A549 (cell line): ENCODE measurements at places on chromosomes 11 and 22. TPM values are rescaled to one million over a fixed set of nuclear protein-coding genes. Genes with fewer than 3 reads are reported as not detected.

DNA sequence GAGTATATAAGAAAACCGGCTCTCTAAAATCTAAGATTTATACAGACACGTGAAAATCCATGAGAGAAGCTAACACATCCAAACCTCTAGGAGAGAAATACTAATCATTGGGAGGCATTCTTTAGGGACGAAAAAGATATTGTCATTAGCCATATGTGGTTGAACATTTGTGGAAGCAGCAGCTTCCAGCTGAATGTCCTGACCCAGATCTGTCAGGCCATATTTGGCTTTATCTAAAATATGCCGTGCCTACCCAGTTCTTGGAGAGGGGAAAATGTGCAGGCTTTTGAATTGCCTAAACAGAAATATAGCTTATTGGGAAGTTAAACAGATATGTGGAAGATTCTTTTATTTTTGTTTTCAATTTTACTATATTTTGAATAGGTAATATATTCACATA lies 6.4 kb downstream of the CCDC89 start:
- no peak for DNase-seq

- DNase-seq: no peak
Observed at GRCh38 chr11:13958641-13959400, 3.7 kb upstream of the SPON1 start.

DNA sequence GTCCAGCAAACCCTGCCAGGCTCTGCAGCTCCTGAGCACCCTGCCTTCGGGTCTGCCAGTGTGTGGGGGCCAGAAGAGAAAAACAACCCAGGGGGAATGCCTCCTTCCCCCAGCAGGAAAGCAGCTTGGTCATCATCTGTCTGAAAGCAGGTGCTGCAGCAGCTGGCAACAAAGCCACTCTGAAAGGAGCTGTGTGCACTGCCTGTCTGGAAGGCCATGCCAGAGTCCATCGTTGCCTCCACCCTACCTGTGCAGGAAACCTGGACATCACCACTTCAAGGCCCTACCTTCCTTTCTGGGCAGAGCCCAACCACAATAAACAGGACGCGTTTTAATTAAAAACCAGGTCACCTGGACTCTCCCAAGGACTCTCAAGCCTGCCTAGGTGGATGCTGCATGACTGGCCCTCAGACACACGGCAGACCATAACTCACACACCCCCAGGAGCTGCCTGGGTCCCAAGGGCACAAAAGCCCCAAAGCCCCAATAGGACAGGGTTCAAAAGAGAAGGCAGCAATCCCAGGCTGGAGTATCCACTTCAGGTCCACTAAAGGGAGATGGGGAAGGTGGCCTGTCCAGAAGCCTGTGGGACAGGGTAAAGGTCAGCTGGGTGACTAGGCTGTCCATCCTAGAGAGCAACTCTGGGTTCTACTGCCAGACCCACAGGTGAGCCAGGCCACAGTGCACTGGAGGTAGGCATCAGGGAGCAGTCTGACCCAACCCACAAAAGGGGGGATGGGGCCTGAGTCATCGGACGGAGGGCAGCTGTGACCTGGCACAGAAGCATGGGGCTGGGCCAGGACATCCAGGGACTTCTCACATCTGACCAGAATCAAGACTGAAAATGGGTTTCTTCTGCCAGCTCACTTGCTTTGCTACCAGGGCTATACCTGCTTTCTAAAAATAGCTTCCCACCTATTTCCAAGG lies 6.1 kb downstream of the GNB1L start:
- DNase-seq: peak; percentile 20

DNA sequence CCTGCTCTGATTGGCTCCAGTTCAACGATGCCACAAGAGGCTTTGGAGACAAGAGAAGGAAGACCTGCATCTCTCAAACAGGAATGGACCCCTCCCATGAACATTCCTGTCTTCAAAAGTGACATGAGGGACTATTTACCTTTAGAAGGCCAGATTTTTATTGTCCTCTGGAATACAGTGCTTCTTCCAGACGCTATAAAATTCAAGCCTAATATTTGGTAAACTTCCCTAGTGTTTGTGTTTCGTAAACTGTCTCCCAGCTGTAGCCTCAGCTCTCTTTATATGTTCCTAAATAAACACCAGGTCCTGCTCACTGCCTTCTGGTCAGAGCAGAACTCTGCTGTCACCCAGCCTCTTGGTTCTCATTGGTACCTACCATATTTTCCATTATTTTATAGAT lies 157.8 kb downstream of the CCDC34 start:
- no peak for DNase-seq

GRCh38 chr22:49299821-49300231 lies 527.8 kb downstream of the BRD1 start:
- DNase-seq: no peak

DNA sequence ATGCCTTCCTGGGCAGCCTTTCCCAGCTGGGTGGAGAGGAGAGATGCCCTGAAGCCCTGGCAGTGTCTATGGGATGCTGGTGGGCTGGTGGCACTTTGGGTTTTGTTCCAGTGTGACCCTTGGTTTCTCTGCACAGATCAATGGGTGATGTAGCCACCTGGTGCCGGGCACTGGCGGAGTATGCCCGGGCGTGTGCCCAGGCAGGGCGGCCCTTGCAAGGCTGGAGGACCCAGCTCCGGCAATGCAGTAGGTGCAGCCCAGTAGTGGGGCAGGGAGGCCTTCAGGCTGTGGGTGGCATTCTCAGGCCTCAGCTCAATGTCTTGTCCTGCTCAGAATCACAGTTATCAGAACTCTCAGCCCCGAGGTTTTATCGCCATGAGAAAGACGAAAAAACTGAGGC lies 11.9 kb downstream of the OTOG start:
- DNase-seq: no peak

DNA sequence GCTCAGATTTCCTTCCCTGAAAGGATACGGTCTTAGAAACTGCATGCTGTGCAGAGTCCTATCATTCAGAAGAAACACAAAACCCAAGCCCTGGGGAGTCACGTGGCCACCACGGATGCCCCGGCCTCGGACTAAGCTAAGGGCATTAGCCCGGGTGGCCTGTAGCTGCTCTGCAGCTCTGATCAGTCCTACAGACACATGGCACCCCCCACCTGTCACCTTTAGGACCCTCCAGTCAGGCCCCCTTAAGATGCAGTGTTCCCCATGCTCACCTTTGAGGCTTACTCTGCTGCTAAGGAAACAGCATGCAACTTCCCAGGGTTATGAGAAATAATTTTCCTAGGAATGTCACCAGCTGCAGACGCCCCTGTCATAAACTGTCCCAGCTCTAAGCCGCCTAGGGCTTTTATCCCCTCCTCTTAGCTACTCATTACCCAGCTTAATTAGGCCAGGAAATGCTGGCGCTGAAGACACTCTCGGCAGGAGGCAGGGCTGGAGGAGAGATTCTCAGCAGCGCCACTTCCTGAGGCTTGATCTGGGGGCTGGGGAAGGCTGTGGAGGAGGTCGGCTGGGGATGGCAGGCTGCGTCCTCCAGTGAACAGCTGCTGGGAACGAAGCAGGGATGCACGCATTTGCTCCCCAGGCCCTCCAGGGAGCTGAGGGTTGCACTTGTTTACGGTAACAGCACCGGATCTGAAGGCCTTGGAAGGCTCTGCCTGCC lies 47.2 kb upstream of the ADA2 start:
- DNase-seq: no peak

DNA sequence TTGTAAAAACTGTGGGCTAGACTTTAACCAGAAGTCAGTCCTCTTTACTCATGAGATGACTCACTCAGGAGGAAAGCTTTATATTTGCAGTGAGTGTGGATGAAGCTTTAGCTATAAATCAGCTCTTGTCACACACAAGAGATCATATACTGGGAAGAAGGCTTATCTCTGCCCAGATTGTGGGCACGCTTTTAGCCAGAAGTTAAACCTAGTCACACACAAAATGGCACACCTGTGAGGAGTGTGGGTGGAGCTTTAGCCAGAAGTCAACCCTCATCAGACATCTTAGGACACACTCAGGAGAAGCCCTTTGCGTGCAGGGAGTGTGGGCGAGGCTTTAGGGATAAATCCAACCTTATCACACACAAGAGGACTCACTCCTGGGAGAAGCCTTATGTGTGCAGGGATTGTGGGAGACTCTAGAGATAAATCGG lies 706.9 kb upstream of the LUZP2 start:
- DNase-seq: no peak

- DNase-seq: no peak
Observed at GRCh38 chr22:38467904-38468442, at the start of gene KDELR3. KDELR3 (plus strand) TSS chr22:38468096; CDS start chr22:38468234, 138 bp downstream.

DNA sequence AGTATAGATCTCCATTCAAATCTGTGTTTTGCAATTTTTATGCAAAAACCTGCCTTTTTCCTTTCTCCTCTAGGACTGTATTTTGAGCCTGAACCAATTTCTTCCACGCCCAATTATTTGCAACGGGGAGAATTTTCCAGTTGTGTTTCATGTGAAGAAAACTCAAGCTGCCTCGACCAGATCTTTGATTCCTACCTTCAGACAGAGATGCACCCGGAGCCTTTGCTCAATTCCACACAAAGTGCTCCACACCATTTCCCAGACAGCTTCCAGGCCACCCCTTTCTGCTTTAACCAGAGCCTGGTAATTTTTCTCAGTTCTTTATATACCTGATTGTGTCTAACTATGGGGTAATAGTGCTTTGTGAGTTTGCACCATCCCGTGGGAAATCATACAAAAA lies 8.0 kb downstream of the POU2AF3 start:
- no peak for DNase-seq

DNA sequence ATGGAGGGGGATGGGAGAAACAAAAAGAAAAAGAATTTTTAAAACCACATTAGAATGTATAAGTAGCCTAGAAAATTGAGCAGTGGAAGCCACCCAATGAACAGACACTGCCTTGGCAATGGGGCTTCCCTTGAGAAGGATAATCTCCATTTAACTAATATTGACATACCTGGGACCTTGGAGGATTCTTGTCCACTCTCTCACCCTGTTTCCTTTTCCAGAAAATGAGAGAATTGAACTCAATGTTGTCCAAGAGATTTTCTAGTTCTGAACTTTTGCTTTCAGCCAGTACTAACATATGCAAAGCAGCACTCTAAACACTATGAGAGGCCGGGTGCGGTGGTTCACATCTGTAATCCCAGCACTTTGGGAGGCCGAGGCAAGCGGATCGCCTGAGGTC lies 524 bp downstream of the MS4A8 start:
- DNase-seq: no peak

DNA sequence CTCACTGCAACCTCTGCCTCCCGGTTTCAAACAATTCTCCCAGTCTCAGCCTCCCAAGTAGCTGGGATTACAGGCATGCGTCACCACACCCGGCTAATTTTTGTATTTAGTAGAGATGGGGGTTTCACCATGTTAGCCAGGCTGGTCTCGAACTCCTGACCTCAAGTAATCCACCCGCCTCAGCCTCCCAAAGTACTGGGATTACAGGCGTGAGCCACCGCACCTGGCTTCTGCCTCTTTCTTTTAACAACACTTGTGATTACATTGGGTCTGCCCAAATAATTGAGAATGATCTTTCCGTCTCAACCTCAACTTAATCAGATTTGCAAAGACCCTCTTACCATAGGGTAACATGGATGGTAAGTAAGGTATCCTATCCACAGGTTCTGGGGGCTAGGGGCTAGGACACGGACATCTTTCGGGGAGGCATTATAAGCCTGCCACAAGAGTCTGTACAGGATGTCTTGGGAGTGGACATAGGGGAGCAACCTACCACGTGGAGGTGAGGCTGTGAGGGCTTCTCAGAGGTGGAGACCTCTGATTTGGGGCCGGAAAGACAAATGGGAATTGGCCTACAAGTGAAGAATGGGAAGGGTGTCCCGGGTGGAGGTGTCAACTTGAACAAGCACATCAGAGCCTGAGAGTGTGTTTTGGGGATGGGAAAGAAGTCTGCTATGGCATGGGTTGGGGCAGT lies 2.7 kb upstream of the CBX6 start:
- no peak for DNase-seq

GRCh38 chr11:28799316-28799715 lies 691.1 kb downstream of the METTL15 start:
- DNase-seq: no peak

DNA sequence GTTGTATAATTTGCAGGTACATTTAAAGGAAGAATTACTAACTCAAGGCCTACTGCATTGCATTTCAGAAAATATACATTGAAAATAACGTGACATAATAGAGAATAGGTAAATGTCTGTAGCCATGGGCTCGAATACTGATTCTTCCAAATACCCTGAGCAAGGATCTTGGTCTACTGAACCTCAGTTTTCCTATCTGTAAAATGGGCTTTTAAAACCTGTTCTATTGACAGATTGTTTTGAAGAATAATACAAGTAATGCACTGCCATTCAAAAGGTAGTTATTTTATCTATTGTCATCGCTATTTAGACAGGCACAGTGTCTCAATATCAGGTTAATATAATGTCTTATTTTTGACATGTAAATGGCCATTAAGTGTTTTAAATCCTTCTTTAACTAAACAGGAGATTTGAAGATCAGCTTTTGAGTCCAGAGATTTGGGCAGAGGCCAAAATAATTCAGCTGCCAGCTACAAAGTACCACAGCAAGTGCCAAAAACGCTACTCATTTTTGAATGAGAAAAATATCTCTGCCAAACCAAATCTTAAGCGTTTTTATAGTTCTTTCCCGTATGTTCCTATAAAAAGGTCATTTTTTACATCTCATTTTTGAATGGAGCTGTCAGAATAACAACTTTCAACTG lies 56.7 kb downstream of the CTSC start:
- no peak for DNase-seq

DNA sequence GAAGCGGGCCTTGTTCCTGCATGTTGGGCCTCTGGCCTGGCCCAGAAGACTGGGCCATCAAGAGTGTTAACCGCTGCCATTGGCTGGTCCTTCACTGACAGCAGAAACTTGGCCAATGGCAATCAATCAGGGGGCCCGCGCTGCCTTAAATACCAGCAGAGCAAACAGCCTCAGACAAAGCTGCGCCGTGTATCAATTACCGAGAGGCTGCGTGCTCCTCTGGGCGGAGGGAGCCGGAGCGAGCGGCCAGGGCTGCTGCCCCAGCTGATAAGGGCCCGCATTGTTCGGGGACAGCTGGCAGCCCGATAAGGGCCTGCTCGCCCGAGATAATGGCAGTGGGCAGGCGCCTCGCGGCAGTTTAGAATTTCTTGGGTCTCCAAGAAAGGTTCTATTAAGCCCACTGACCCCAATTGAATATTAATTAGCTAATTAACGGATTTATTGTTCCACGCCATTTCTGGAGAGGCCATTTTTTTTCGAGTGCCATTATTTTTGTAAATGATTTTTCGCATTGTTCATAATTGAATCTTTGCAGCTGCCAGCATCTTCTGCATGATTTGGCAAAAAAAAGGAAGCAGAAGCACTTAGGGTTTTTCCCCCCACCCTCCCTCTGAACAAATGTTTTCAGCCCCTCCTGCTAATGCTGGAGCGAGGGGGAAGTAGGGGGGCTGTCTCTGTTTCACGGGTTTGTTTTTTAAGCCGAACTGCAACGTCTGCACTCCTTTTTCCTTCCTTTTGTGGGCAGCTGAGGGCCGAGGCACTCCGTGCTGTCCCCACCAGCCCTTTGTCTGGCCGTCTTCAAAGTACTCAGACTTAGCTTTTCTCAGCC lies 37.6 kb upstream of the RIC3 start:
- DNase-seq: no peak

Gene OOSP2
- not detected in 3 replicates for polyA plus RNA-seq

Gene LPXN
- polyA plus RNA-seq: 2.5 to 2.9 TPM (median 2.5 TPM) in 3 replicates

Gene DDB1
- 149 to 154 TPM (median 149 TPM) in 3 replicates for polyA plus RNA-seq
